Foreskin keratinocyte (primary cell): ENCODE measurements at places on chromosomes 3 and 15. TPM values are rescaled to one million over a fixed set of nuclear protein-coding genes. Genes with fewer than 3 reads are reported as not detected.

The GCNT3 gene
- not detected in 2 replicates for total RNA-seq

DNA sequence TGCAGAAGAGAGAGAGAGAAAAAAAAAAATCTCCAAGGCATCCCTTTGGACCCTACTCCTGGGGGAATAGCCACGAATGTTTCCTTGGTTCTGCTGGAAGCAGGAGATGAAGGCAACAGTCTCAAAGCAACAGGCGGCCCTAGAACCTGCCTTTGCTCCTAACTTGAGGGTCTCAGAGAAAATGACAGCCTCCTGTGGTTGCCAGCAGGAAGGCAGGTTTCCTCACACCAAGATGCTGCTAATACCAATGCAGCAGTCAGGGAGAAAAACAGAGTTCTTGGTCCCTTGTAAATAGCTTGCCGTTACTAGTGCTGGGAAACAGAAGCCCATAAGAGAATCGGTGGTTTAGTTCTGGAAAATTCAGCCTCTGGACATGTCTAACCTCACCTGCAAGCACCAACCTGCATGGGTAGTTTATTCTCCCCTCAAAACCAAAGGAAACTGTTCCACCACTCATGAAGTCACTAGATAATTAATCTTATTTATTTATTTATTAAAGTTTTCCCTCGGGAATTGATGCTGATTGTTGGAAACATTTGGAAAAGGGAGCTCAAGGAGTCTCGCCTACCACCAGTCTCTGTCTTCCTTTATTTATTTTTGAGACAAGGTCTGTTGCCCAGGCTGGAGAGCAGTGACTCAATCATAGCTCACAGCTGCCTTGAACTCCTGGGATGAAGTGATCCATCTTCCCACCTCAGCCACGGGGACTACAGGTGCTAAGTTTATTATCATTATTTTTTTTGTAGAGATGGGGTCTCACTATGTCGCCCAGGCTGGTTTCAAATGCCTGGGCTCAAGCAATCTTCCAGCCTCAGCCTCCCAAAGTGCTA is 883 bp upstream of the FRMD4B start:
- peak; percentile 69 for DNase-seq

The CX3CR1 gene
- not detected in 2 replicates for total RNA-seq

The CP gene
- total RNA-seq = not detected in 2 replicates

The DIPK2A gene
- 11.9 and 13.4 TPM in 2 replicates for total RNA-seq

DNA sequence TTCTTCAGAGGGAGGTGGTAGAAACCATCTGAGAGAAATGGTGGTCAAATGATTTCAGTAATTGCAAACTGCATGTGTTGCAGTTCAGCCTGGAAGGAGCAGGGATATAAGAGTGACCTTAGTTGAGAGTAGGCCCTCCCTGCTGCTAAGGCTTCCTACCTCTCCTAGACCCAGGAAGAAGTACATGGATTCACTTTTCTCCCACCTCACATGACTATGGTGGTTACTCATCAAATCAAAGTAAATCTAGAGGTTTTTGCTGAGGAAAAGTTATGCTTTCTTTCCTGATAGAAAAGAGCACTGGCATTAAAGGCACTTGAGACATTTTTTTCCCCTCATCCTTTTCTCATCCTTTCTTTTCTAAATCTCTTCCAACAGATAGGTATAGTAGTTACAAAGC is 43.2 kb upstream of the LEKR1 start:
- no peak for DNase-seq

GRCh38 chr3:158528076-158528674 is 42.8 kb upstream of the MLF1 start:
- DNase-seq = no peak

DNA sequence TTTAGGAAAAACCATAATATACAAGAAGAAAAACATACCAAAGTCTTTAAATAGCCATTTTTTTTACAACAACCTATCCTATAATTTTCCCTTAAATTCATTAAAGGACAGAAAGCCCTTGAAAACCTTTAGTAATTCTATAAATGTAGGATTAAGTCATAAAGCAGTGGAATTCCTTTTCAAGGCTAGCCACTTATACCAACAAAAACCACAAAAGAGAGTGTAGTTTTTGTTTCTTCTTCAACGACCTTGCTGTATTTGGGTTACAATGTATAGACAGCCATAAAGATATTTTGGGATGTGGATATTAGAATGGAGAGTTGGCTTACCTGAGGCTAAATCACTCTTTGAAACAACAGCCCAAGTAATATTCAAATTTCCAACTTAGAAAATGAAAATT is 296.6 kb upstream of the CDIN1 start:
- no peak for DNase-seq

- DNase-seq = peak; percentile 34
These were observed 49.4 kb upstream of the SYNPR start for GRCh38 chr3:63228677-63229076.

DNA sequence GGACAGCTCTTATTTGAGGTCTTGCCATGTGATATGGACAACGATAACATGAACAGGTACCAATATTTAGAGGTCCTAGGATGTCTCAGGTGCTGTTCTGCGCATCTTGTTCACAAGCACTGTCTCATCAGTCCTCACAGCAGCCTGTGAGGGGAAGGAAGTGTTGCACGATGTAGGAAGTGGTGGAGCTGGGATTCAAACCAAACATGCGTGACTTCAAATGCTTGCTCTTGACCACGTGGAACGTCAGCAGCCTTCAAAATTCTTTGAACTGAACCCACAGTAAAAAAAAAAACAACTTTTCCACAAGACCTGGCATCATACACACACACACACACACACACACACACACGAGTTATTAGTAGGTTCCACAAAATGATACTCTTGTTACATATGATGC is 153.4 kb upstream of the SMAD3 start:
- DNase-seq = no peak

GRCh38 chr3:108202080-108202479 is 20.1 kb downstream of the IFT57 start:
- no peak for DNase-seq

DNA sequence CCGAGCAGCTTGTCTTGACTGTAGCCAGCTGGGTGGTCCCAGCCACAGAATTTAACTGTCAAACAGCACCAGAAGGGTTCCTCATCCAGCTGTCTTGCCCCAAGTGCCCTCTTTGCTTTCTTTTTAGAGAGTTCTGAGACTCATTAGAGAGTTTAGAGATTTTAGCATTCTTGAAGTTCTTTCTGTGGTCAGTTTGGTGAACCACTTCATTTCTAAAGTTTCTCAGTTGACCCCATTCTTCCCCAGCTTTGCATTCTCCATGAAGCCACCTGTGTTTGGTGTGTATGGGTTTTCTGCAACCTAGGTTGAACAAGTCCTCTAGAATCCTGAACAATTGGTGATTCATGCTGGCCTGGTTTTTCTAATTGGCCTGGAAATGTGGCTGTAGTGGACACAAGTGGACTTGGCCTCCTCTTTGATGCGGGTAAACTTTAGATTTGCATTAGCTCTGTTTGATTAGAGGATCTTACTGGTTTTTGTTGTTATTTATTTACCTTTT is 33.7 kb downstream of the FLNB start:
- no peak for DNase-seq

DNA sequence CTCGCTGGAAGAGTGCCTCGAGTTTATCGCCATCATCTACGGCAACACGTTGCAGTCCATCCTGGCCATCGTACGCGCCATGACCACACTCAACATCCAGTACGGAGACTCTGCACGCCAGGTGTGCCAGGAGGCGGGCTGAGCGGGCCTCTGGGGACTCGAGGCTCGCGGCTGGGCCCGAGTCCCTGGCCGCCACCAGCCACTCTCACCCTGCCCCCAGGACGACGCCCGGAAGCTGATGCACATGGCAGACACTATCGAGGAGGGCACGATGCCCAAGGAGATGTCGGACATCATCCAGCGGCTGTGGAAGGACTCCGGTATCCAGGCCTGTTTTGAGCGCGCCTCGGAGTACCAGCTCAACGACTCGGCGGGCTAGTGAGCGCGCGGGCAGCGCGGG is 1.9 kb downstream of the GNAT1 start:
- no peak for DNase-seq

- DNase-seq = no peak
These were observed 39.1 kb upstream of the PHLDB2 start for GRCh38 chr3:111819927-111820326.

DNA sequence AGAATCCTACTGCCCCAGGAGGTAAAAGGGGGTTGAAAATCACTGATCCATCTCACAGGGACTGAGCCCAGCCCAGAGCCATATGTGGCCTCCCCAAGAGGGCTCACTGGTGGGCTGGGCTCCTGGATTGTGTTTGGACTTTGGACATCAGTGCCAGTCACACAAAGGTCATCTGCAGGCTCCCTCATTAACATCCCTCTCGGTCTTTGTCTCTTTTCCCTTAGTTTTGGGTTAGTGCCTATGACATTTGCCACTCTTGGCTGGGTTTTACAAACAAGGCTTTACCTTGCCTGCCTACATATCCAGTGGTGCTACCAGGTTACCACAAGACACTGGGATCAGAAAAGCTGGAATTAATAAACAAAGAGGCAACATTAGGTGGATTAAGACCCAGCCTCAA is 27.9 kb downstream of the IFT122 start:
- no peak for DNase-seq

DNA sequence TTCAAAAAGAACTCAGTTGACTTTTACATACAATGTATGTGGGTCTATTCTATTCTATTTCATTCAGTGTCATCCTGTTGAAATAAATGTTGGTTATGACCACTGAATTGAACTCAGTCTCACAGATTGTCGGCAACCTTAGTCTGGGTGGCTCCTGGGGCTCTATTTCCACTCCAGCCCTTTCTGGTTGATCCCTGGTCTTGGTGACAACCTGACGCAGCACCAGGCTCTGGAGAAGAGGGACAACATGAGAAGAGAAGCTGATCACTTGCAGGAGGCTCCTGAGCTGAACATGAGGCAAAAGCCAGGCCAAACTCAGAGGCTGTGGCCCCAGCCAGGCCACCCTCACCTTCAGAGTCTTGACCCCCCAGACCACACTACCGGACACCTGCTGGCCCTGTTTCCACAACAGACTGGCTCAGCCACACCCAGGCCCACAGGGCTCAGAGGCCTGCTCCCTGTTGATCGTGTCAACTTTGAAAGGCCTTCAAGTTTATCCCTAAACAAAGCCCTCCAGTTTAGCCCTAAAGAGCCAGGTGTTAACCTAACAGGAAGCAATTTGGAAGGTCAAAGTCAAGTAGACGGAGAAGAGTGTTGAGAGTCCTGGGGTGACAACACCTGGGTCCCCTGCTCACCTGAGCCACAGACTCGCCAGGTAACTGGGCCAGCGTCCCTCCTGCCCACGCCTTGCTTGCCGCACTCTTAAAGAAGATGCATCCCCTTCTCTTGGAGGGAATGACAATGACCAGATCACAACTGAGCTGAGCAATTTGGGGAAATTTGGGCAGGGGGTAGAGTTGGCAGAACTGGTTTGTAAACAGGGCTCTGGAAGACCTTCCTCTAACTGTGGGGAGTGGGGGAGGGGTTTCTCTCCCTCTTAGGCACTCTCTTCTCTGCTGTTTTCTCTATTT is 15.4 kb upstream of the MUC20 start:
- DNase-seq = no peak

- peak; percentile 47 for DNase-seq
These were observed 73.0 kb upstream of the FRMD4B start for GRCh38 chr3:69458803-69459365.

The MORC1 gene
- total RNA-seq = not detected in 2 replicates

GRCh38 chr3:138063416-138063815 is 52.0 kb downstream of the DZIP1L start:
- no peak for DNase-seq
